ENCODE measurements at places on chromosomes 7 and 10. TPM values are rescaled to one million over a fixed set of nuclear protein-coding genes. Genes with fewer than 3 reads are reported as not detected.
A peak's percentile ranks its signal among the peaks of the same experiment; 100 is the strongest.

DNA sequence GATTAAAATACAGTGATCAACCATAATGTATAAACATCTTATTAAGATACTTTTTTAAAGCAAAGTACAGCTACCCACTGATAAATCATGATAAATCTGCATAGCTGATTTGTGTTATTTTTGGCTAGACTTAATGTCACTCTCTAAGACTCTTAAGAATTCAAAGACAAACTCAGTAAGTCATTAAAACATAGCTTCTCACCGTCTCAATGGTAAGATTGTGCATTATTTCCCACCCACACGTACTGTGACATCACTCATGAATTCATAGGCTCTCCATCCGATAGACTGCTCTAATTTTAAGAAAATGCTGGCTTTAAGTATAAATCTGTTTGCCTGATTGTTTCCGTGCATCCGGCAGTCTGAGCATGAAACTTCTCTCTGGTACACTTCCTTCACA, 266.1 kb downstream of the GLI3 start:
- DNase-seq, result no peak

GRCh38 chr10:51206500-51206899, 132.2 kb downstream of the PRKG1 start:
- no peak for DNase-seq

DNA sequence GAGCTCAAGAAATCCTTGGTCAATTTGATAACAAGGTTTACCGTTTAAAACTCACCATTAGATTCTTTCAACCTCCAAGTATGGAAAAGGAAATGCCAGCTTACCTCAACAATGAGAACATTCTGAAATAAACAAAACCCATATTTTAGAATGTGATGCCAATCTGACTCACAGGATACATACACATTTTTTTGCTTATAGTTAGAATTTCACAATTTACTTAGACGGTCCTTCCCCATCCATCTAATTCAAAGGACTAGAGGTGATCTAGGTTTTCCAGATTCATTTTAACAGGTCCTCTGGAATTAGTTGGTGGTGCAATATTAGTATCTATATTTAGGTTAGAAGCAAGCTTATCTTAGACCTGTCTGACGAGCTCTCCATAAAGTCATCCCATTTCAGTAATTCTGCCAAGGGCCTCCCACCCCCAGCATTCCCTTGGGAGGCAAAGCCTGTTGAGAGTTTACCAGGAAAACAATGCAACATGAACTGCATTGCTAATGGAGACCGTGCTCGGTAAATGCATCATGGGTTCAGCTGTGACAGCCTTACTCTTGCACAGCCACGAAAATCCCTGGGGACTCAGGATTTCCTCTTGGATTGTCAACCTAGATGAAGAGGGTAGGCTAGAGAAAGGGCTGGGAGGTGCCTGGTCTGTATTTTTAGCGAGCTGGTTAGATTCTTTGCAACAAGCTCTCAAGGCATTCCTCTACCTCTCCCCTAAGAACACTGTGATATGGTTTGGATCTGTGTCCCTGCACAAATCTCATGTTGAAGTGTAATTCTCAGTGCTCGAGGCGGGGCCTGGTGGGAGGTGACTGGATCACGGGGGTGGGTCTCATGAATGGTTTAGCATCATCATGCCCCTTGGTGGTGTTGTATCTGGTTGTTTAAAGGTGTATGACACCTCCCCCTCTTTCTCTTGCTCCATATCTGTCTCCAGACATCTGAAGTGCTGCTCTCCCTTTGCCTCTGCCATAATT, 93.8 kb downstream of the PRTFDC1 start:
- DNase-seq, result no peak

DNA sequence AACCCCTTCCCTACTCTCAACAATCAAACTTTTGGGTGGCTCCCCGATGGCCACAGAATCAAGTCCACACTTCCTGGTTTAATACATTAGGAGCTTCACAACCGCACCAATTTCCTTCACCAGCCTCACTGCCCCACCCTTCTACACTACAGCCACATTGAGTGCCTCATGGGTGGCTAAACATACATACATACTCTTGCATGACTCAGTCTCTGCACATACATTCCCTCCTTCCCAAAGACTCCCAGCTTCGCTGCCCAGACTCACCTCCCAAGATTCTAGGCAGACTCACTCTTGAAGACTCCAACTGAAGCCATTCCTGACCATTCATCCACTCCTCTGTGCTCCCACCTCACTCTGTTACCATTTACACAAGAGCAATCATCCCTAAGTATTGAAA, 15.9 kb downstream of the VPS41 start:
- no peak for DNase-seq

DNA sequence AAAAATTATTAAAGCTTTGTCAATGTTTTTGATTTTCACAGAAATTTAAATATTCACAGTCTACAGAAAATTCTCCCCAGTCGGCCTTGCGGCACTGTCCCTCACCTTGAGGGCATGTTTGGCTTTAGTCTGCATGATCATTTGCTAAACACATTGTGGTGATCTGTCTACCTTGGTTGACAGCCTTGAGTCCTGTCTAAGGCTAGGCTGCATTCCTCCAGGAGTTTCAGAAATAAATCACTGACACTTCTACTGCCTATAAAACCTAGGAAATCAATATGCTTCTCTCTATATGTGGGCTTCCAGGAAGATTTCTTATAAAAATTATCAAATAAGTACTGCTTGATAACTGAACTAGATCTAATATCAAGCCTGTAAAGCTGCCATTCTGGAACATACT, 430.7 kb upstream of the GRM3 start:
- no peak for DNase-seq

GRCh38 chr7:123773481-123773880, 24.7 kb upstream of the WASL start:
- DNase-seq, result no peak

DNA sequence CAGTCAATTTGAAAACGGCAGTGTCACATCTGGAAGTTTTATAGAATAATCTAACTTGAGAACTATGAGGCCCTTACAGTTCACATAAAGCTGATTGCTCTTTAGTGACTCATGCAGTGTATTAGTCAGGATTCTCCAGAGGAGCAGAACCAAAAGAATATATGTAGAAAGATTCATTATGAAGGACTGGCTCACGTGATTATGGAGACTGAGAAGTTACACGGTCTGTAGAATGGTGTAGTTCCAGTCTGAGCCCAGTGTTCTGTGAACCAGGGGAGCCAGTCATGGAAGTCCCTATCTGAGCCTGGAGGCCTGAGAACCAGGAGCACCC, 21.5 kb downstream of the RBM33 start:
- no peak for DNase-seq

- peak; percentile 78 for DNase-seq
Measured at GRCh38 chr10:101693978-101694673, 844 bp downstream of the FBXW4 start.

DNA sequence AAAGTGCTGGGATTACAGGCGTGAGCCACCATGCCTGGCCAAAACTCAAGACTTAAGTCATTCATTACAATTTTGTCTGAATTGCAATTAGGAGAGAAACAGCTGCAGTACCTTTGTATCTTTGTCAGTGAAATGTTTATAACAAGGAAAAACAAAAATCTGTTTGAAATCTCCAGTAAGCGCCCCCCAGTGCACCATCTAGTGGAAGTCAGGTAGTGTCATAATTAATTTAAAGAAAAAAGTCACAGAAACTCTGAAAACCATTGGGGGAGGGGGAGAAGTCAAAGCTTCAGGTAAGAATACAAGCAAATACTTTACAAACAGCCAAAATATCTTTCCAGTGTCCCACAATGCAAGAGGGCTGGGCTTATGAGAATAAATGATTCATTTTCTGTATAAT, 2.8 kb downstream of the MPP7 start:
- DNase-seq, result no peak

GRCh38 chr7:134315679-134316538, 821 bp downstream of the SLC35B4 start:
- DNase-seq, result no peak

GRCh38 chr7:4078580-4078979, 603.5 kb upstream of the FOXK1 start:
- no peak for DNase-seq

DNA sequence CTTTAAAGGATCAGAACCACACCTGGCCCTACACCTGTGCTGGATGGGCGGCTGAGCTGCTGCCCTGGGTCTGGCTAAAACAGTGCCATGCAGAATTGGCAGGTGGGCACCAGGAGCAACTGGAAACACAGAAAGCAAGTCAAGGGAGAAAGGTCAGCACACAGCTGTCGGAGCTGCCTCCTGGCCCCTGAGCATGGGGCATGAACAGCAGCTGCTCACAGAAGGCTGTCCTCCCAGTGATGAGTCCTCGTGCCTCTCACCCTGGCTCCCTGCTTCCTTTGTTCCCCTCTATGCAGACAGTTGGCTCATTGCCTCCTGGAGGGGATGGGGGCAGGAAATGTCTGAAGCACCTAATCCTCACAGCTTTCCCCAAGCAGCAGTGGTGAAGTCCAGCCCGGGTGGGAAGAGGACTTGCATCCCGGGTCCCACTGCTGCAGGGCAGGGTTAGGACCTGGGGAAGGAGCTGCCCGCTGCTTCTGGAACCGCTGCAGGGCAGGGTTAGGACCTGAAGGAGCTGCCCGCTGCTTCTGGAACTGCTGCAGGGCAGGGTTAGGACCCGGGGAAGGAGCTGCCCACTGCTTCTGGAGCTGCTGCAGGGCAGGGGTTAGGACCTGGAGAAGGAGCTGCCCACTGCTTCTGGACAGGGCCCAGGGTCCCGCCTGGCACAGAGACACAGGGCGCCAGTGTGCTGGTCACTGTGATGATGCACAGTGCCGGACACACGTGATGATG, 37.3 kb downstream of the VIPR2 start:
- DNase-seq, result peak; percentile 30

- peak; percentile 89 for DNase-seq
Measured at GRCh38 chr10:96831867-96832720, at the start of gene LCOR. LCOR (plus strand) TSS chr10:96832298; CDS start chr10:96949058, 116,760 bp downstream.

DNA sequence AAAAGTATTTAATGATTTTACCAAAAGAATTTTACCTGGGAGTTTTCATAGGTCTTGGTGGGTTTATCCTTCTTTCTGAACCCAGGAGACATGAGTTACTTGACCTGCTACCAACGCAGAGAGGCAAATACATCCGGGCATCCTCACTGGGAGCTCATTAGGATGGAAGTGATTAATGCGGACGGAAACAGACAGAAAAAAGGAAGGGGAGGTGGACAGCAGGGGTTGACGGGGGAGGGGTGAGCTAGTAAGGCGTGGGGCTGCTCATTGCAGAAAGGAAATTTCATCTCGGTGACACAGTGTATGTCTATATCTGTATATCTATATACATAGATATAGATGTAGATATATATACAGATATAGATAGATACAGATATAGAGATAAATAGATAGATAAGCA, 408.2 kb upstream of the ADARB2 start:
- DNase-seq, result no peak

DNA sequence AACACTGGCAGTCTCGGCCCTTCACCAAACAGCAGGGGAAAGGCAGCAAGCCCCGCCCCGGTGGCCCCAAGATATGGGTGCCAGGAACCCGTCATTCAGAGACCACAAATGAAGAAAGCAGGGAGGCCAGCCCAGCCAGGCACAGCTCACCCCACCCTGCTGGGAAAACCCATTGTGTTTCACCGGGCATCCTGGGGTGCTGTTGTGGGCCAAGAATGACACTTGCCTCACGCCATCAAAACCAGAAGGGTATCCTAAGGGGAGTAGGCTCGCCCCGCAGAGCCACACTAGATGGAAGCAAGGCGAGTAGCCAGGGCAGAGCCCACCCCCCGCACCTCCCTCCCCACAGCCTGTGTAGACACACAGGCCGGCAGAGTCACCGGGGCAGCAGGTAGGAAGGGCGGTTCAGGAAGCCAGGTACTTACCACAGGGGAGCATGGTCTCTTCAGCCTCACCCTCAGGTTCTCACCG, 72.5 kb upstream of the KCNMA1 start:
- no peak for DNase-seq

- no peak for DNase-seq
Measured at GRCh38 chr7:43844257-43844656, 25.1 kb downstream of the MRPS24 start.

GRCh38 chr7:98399462-98399861, 1.4 kb downstream of the BAIAP2L1 start:
- DNase-seq, result no peak

The AASS gene
- 54.3 TPM for total RNA-seq

The ZYX gene
- 178 TPM for total RNA-seq

The ATOH7 gene
- total RNA-seq, result 0.22 TPM

The ZNF511 gene
- total RNA-seq, result 27.8 TPM

The TMEM139 gene
- 10.9 TPM for total RNA-seq

The MYOZ1 gene
- total RNA-seq, result 1.1 TPM

The GDF2 gene
- total RNA-seq, result not detected

The NACAD gene
- total RNA-seq, result 12.0 TPM
